ENCODE measurements at places on chromosomes 11 and 22.

- DNase-seq: no peak
These were observed 59.5 kb downstream of the SCN3B start for GRCh38 chr11:123594921-123595320.

- no peak for DNase-seq
These were observed 34.9 kb upstream of the ACER3 start for GRCh38 chr11:76825726-76826396.

GRCh38 chr11:93895106-93895862 lies 44.9 kb upstream of the VSTM5 start:
- DNase-seq: no peak

DNA sequence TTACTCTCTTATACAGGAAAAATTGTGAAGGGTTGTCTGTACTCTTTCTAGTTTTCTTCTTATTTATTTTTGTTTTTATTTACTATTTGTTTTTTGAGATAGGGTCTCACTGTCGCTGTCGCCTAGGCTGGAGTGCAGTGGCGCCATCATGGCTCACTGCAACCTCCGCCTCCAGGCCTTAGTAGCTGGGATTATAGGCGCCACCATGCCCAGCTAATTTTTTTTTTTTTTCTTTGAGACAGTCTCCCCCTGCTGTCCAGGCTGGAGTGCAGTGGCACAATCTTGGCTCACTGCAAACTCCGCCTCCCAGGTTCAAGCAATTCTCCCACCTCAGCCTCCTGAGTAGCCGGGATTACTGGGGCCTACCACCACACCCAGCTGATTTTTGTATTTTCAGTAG lies 18.4 kb downstream of the CUL5 start:
- DNase-seq: no peak

- no peak for DNase-seq
These were observed 23.7 kb downstream of the TMPRSS13 start for GRCh38 chr11:117905524-117905923.
